Small intestine (tissue), 16 donors: ENCODE measurements at places on chromosomes 6 and 20. TPM values are rescaled to one million over a fixed set of nuclear protein-coding genes. Genes with fewer than 3 reads are reported as not detected.
A peak's percentile ranks its signal among the peaks of the same experiment; 100 is the strongest.

GATA5 gene
- polyA plus RNA-seq, result 34.2 TPM

BTN1A1 gene
- not detected for polyA plus RNA-seq

FRMD1 gene
- polyA plus RNA-seq, result 11.5 TPM

KIAA1755 gene
- 5.6 TPM for polyA plus RNA-seq

DNA sequence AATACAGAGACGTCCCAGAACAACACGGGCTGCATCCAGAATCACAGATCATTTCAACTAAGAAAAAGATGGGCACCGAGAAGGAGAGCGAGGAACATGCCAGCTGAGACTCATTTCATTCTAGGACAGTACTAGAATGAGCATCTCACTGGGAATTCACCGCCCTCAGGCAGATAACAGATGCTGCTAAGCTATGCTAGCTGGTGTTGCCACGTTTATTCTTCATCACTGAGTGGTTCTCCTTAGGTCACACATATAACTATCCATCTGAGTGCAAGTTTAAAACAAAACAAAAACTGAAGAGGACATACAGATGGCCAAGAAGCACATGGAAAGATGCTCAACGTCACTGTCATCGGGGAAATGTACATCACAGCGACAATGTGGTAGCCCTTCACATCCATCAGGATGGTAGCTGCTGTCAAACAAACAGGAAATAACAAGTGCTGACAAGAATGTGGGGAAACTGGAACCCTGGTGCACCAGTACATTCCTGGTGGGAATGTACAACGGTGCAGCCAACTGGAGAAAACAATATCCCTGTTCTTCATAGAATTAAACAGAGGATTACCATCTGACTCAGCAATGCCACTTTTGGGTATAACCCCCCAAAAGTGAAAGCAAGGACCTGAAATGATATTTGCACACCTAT, 97.6 kb downstream of the SLC22A23 start:
- no peaks in the 10 kb centered on the region for H3K27me3 ChIP-seq
- DNase-seq, result no peak

GRCh38 chr6:109308018-109308492, 74.2 kb downstream of the CD164 start:
- H3K27me3 ChIP-seq, result no peaks in the 10 kb centered on the region
- no peak overlapping the region for H3K4me3 ChIP-seq
- H3K36me3 ChIP-seq, result no peaks in the 10 kb centered on the region
- peak; percentile 99 for DNase-seq
- peak overlapping the region; percentile 57 for H3K27ac ChIP-seq
- peaks cover 44% of the 10 kb centered on the region for H3K4me1 ChIP-seq
